CD4-positive, alpha-beta T cell (primary cell): ENCODE measurements at places on chromosomes 16 and 17.

DNA sequence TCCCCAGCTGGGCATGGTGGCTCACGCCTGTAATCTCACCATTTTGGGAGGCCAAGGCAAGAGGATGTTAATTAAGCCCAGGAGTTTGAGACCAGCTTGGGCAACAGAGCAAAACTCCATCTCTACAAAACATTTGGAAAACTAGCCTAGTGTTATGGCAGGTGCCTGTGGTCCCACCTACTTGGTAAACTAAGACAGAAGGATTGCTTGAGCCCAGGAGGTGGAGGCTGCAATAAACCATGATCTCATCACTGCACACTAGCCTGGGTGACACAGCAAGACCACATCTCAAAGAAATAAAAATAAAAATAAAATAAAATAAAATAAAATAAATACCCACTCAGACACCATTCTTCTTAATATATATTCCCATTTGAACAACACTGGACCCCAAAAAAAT, 32.0 kb downstream of the EMP2 start:
- DNase-seq, result no peak

- no peak for DNase-seq
Measured at GRCh38 chr17:12445331-12445730, 220.4 kb upstream of the MYOCD start.

GRCh38 chr16:66044556-66044955, 321.9 kb upstream of the CDH5 start:
- DNase-seq, result no peak

DNA sequence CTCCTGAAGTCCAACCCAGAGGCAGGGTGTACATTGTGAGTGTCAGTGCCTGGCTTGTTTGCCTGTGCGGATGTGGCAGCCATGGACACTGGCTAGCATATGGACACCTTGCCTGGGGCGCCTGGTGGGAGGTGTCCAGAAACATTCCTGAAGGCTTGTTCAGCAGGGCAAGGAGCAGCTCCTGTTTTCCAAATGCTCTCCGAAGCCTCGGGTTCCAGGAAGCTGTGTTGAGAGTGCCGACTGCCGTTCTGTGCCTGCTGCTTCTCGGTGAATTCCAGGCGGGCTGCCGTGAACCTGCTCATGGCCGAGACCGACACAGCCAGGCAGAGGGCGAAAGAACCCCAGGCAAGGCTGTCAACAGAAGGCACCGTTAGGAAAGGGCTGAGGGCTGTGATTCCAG, 10.9 kb upstream of the DHRS7C start:
- no peak for DNase-seq

DNA sequence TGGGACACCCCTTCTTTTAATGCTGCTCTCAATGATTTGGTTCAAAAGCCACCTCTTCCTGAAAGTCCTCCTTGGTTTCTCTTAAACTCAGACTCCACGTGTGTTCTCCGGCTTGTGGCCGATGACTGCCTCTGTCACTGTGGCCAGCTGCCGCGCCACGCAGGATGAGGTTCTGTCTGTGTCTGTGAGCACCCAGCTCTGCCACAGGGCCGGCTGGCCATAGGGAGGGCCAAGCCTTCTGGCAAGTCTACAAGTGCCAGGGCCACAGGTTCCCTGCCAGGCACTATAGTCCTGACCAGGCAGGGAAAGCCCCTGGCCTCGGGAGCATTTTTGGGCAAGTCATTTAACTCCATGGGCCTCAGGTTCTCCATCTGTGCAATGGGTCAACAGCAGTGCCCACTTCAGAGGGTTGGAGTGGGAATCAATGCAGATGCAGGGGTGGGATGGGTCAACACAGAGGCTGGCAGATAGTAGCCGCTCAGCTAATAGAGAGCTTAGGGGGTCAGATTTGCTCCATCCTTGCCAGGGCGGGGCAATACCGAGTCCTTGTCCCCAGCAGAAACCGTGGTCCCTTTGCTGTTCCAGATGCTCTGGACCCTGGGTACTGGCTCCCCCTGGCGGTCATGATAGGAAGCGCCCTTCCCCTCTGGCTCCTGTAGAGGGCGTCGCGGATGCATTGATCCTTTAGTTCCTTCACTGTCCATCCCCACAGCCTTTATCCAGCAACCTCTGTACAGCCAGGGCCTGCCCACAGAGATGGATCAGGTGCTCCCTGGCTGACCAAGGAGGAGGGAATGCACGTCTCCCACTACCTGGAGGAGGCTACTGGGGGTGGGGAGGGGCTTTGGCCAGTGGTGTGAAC, 19.3 kb upstream of the ADGRG3 start:
- DNase-seq, result peak; percentile 76

- no peak for DNase-seq
Measured at GRCh38 chr17:18960241-18960665, 8.3 kb downstream of the SLC5A10 start.

DNA sequence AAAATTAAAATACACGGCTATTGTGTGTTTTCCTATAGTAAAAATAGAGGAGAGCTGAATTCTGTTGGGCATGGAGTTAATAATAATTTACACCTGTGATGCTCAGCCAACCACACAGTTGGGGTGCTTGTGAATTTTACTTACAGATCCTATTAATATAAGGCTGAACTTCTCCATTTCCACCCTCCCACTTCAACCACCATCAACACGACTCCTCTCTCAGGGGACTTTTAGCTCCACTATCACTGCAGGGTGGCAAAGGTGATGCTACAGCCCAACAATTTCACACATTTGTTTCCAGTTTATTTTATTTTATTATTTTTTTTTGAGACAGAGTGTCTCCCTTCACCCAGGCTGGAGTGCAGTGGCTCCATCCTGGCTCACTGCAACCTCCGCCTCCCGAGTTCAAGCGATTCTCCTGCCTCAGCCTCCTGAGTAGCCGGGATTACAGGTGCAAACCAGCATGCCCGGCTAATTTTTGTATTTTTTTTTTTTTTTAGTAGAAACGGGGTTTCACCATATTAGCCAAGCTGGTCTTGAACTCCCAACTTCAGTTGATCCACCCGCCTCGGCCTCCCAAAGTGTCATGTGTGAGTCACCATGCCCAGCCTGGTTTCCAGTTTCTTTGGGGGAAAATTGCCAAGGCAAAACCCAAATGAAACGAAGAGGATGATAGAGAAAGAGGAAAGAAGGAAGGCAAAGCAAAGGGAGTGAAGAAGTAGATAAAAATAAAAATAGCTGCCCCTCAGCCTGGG, 57.9 kb downstream of the GNA13 start:
- no peak for DNase-seq

- DNase-seq, result no peak
Measured at GRCh38 chr16:81814751-81815428, 35.8 kb downstream of the PLCG2 start.

DNA sequence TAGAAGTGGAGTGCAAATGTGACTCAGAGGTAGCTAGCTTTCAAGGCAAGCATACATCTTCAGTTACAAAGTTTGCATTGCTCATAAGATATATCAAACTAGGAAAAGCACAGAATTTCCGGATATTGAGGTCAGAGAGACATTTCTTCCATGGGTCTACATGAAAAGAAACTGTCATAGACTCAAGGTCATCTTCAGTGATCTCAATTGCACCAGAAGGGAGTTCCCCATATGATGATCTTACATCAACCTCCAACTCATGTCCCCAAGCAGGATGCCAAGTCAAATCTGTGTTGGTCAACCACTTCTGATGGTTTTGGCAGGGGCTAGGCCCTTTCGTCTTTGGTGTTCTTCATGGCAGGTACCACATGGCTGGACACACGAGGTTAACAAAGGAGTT, 459.9 kb upstream of the MAF start:
- DNase-seq, result no peak

GRCh38 chr16:67966549-67967182, 1.8 kb downstream of the SLC12A4 start:
- no peak for DNase-seq

- DNase-seq, result no peak
Measured at GRCh38 chr16:66728117-66728787, 23.2 kb downstream of the DYNC1LI2 start.

- no peak for DNase-seq
Measured at GRCh38 chr17:2380226-2380922, 20.5 kb downstream of the MNT start.

GRCh38 chr17:45663772-45664171, 120.3 kb upstream of the CRHR1 start:
- no peak for DNase-seq

DNA sequence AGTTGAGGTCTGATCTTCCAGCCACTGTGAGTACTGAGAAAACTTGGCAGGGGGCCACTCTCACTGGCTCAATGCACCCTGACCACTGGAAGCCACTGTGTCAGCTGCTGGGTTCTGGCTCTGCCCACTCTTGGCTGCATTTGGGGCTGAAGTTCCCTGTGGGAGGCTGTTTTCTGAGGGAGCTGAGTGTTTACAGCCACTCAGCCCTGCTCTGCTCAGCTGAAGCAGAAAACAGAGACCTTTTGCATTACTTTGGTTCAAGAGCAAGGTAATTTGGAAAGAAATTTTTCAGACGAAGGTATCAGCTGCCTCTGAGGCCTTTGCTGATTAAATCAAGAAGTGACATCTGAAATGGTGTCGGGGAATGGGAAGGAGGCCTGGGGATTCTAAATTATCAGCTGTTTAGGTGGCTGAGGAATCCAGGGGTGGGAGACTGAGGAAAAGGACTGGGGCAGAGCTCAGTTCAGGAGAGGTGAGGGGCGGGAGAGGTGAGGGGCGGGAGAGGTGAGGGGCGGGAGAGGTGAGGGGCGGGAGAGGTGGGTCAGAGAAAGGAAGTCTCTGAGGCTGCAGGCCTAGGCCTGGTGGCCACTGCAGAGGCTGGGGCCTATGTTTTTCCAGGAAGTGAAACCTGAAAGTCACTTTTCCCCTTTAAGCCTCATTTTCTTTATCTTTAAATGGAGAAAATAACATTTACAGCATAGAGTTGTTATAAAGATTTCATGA, at the start of gene ACSM5:
ACSM5 (plus strand) TSS at position 137 of the 723 bp plus-strand sequence. CDS start 1,951 bp downstream, outside the sequence.
- no peak for DNase-seq

GRCh38 chr17:1158879-1159278, 20.9 kb downstream of the ABR start:
- no peak for DNase-seq

GRCh38 chr16:77788181-77789084, at the start of gene VAT1L:
Gene VAT1L, plus strand, starts transcription at chr16:77788564. Its CDS starts 119 bp downstream, at chr16:77788683.
- no peak for DNase-seq

DNA sequence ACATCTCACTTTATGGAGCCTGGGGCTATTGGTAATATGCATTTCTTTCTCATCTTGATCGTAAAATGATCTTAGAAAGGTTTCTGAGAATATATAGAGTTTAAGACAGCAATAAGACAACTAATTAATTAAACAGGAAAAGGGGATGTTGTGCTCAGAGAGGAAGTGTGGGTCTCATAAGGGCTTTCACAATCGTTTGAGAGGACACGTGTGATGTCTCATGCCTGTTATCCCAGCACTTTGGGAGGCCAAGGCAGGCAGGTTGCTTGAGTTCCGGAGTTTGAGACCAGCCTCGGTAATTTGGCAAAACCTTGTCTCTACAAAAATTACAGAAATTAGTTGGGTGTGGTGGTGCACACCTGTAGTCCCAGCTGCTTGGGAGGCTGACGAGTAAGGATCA, 295.6 kb downstream of the WWOX start:
- no peak for DNase-seq

DNA sequence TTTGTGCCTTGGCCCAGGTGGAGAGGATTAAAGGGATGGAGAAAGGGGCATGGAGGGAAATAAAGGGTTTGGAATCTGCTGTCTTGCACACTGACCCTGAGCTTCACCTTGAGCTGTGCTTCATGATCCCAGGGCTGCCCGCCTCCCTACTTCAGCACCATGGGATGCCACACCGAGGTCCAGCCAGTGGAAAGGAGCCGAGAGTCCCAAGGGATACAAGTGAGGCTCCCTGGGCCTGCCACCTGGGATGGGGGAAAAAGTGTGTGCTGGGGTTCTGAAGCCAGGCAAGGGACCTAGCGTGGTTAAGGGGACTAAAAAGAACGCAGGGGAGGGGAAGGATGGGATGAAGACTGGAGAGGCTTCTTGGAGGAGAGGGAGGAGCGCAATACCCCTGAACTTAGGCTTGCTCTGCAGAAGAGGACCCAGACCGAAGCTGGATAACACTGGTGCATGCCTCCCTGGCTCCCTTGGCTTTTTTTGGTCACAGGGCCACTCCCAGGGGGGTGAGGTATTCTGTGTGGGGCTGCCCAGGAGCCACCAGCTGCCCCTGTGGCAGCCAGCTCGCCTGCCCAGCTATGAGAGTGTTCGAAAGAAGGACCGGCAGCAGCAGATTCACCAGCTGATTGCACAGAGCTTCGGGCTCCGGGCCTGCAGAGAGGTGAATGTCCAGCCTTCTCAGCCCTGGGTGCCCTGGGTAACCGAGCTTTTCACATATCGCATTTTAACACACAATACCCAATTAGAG, 7.2 kb downstream of the MRPL27 start:
- no peak for DNase-seq

DNA sequence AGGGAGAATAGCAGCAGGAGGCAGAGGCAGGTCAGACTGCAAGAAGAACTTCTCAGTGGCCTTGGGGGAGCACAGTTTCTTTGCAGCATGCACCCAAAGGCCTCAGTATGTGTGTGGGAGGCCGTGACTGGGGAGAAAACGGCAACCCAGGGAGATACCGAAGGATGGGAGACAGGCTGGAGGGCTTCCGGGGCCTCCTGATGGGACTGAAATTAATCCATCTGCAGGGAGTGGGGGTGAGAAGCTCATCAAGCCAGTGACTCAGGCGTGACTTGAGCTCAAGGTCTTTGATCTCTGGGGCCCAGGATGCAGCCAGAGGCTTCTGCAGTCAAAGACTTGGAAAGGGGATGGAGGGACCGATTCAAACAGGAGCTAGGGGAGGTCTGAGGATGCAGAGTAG, 5.1 kb upstream of the C17orf113 start:
- no peak for DNase-seq

GRCh38 chr16:11182411-11182810, 73.6 kb downstream of the SOCS1 start:
- no peak for DNase-seq

DNA sequence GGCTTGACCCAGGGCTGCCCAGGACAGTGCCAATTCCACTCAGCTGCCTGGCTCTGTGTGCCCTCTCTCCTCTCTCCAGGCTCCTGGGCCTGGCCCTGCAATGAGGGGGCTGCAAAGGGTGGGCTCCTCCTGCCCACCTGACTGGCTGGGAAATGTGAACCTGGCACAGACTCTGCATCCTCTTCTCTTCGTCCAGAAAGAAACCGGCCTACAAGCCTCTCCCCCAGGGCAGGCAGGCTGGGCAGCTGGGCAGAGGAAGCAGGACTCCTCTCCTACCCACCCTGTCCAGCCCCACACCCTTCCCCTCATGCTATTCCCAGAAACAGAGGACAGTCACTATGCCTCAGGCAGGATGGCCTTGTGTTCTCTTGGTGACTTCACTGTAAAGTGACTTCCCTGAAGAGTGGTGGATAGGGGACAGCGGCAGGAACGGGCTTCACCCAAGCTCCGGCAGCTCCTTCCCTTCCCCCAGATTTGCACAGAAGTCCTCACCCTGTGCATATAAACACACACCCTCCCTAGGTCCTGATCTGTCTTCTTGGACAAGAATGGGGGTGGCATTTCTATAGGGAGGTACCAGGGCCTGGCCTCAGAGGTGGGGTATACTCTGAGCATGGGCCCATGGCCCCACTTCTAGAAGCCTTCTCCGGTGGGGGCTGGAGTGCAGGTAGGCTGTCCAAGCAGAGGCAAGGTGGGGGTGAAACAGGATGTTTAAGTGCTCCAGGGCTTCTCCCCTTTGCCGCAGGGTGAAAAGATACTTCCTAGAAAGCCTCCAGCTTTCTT, 4.9 kb upstream of the STAT5A start:
- no peak for DNase-seq
